ENCODE measurements at places on chromosomes 13 and 19.

DNA sequence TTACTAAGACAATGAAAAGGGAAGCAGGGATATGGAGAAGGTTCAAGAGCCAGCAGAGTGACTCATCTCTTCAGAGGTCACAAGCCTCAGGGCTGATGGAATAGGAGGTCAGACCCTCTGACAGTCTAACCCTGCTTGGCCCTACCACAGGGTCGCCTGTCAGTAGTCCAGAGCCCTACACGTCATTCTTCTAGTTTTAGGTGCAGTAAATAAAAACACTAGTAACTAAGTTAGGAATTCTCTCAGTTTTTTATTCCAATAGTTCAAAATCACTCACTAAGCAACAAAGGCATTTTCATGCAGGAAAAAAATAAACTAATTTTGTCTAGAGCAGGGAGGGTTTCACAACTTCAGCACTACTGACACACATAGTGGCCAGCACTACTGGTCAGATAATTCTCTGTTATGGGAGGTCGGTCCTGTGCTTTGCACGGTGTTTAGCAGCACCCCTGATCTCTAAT lies 27.2 kb downstream of the FOXO1 start:
- DNase-seq, result no peak

DNA sequence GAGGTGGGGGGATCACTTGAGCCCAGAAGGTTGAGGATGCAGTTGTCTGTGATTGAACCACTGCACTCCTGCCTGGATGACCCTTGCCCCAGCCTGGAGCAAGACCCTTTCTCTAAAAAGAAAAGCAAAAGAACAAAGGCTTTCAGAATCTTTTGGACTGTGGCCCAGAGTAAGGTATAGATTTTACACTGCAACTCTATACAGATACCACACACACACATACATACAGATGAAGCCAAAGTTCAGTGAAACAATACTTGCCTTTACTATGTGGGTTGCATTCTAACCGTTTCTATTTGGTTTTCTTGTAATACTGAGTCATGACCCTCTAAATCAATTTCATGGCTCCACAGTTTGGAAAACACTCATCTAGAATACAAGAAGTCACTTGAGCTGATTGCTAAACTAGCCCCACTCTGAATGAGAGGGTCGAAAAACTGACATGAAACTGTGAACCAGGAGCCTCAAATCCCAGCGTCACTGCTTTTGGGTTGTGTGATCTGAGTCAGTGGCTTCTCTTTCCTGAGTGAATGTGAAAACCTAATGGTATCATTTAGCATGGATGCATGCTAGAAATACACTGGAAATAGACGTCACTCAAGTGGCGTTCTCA lies 756.1 kb downstream of the UQCRFS1 start:
- no peak for DNase-seq

GRCh38 chr13:48317511-48318376 lies 14.2 kb downstream of the RB1 start:
- no peak for DNase-seq

- DNase-seq, result peak; percentile 77
Measured at GRCh38 chr19:55418185-55418584, 10.6 kb upstream of the UBE2S start.

DNA sequence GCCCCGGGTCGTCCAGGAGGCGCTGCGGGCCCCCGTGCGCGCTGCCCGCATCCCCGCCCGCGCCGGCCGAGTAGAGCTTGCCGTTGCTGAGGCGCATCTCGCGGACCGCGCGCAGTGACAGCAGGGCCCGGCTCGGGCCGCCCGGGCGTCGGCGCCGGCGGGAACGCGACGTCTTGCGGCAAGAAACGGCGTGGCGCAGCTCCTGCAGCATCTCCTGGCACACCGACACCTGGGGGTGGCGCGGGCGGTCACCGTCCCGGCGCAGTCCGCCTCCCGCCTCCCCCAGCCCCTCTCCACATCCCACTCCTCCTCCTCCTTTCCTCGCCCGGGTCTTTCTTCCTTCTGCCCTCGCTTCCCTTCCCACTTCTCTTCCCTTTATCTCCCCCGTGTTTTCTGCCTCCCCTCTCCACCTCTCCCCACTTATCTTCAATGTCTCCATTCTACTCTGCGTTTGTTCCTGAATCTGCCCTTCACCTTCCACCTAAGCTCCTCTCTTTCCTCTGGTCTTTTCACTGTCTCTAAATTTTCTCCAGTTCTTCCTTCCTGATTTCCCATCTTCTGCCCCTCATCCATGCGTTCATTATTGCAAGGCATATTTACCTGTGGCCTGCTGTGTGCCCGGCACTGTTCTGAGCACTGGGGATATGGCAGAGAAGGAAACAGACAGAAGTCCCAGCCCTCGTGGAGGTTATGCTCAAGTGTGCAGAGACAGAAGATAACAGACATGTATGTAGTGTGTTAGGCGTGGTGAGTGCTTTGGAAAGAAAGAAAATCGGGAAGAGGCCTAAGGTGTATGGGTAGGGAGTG lies 5.2 kb upstream of the ATP1A3 start:
- DNase-seq, result no peak

- DNase-seq, result no peak
Measured at GRCh38 chr13:20426766-20427448, 98.8 kb downstream of the CRYL1 start.

Measured in fibroblast of skin of right quadriceps (primary cell).